ENCODE measurements at places on chromosomes 7 and 10.

GRCh38 chr10:116470768-116471415, 43.2 kb downstream of the PNLIPRP3 start:
- DNase-seq: no peak

GRCh38 chr10:94358480-94358879, 4.3 kb downstream of the NOC3L start:
- DNase-seq: no peak

DNA sequence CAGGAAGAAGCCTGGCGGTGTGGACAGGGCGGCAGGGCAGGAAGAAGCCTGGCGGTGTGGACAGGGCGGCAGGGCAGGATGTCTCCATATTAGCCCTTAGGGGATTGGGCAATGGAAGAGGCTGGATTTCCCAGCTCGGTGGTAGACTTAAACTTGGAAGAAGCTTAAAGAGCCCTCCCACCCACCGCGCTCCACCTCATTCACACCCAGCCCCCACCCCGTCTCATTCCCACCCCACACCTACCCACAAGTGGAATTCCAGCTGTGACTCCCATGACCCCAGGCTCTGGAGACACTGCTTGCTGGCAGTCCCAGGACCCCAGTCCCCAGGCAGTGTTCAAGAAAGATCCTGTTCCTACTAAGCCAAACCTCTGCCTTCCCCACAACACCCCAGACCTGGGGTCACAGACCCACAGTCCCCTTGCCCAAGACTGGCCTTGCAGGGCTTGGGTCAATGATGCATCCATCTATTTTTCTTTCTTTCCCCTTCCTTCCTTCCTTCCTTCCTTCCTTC, 34.0 kb downstream of the SPDYE6 start:
- DNase-seq: no peak

- no peak for DNase-seq
These were observed 5.8 kb upstream of the MOGAT3 start for GRCh38 chr7:101206665-101207042.

DNA sequence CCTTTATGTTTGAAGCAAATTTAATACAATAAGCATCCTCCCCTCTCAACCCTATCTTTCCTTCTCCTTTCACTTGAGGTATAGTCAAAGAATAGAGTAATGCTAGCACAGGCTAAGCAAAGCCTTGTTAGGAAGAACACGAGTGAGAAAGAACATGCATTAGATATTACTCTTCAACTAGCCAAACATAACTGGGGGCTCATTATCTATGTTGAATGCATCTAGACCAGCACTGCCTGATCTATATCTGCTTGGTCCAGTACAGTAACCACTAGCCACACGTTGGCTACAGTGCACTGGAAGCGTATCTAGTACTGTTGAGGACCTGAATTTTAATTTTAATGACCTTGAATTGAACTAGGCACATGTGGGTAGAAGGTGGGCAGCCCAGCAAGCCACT, 21.0 kb downstream of the SFMBT2 start:
- no peak for DNase-seq

GRCh38 chr7:33698692-33699128, 206.6 kb upstream of the BMPER start:
- no peak for DNase-seq

DNA sequence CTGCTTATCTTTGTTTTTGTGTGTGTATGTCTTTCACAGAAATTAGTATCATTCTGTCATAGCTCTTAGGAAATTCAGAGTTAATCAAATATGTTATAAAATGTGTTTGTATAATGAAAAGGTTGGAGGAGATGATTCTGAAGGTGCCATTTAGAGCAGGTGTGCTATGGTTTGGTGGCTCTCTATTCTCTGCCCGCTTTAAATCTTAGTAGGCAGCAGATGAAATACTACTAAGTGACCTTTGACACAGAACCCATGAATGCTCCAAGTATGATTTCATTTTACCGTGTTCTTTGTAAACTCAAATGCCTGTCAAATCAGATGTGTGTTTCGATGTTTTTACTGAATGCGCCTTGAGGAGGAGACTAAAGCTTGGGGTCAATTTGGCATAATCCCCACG, 24.5 kb downstream of the ZEB1 start:
- DNase-seq: no peak

- DNase-seq: no peak
These were observed 219.8 kb downstream of the CTNNA3 start for GRCh38 chr10:67476201-67476600.

DNA sequence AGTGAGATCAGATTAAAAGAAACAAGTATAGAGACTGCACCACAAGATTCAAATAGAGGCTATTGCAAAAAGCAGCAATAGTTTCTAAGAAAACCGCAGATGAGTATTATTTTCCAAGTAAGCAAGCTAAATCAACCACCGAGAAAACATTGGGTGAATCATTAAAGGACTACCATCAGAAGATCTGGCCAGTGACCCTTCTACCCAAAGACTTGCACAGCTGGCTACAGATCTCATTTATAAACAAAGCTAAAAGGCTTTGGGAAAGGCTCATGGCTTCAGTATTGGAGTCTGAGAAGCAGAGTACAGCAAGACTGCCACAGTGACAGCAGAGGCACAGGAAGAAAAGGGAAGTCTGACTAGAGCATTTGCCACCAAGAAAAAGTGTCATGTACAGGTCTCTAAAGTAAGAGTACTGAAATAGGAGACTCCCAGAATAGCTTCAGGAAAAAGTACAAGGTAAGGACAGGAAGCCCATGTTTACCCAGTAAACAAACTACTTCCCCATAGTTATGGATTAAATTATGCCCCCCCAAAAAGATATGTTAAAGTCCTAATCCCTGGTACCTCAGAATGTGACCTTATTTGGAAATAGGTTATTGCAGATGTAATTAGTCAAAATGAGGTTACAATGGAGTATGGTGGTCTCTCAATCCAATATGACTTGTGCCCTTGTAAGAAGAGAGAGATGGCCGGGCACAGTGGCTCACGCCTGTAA, 19.0 kb downstream of the STEAP1 start:
- no peak for DNase-seq

- peak; percentile 34 for DNase-seq
These were observed 97.2 kb downstream of the JAZF1 start for GRCh38 chr7:28083164-28083997.

- DNase-seq: no peak
These were observed 57.7 kb upstream of the DNAJB6 start for GRCh38 chr7:157278791-157279724.

GRCh38 chr10:96313344-96313743, 9.1 kb downstream of the DNTT start:
- no peak for DNase-seq

- DNase-seq: no peak
These were observed 304.3 kb upstream of the ZMIZ1 start for GRCh38 chr10:78764436-78764835.

DNA sequence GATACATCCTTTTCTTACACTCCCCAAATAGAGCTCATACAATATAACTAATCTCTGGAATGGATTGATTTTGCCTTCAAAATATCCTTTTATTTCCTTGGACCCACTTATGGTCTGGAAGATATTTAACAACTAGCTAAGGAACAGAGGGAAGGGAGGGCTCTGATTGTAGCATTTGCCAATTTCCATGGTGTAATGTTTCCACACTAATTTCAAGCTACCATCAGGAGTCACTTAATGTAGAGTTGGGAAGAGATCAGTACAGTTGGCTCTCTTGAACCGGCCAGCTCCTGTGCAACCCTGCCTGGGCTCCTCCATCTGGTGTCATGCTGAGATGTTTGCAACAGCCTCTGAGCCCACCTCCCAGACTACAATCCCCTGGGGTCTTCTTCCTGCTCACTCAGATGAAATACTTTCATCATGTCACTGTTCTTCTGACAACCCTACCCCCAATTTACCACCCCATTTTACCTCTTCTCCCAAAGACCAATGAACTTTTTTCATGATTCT, 8.0 kb upstream of the IL6 start:
- DNase-seq: no peak

GRCh38 chr7:155809332-155809946, 2.8 kb downstream of the SHH start:
- no peak for DNase-seq
